ENCODE measurements at places on chromosomes 7 and 10. TPM values are rescaled to one million over a fixed set of nuclear protein-coding genes. Genes with fewer than 3 reads are reported as not detected.

- no peaks in the 10 kb centered on the region for H3K27me3 ChIP-seq
- H3K4me3 ChIP-seq: no peak overlapping the region
- DNase-seq: no peak
- peaks cover 6% of the 10 kb centered on the region for H3K4me1 ChIP-seq
- no peak overlapping the region for H3K27ac ChIP-seq
- H3K36me3 ChIP-seq: no peaks in the 10 kb centered on the region
These were observed 11.8 kb upstream of the RRP12 start for GRCh38 chr10:97412891-97413304.

The COL26A1 gene
- not detected for total RNA-seq

DNA sequence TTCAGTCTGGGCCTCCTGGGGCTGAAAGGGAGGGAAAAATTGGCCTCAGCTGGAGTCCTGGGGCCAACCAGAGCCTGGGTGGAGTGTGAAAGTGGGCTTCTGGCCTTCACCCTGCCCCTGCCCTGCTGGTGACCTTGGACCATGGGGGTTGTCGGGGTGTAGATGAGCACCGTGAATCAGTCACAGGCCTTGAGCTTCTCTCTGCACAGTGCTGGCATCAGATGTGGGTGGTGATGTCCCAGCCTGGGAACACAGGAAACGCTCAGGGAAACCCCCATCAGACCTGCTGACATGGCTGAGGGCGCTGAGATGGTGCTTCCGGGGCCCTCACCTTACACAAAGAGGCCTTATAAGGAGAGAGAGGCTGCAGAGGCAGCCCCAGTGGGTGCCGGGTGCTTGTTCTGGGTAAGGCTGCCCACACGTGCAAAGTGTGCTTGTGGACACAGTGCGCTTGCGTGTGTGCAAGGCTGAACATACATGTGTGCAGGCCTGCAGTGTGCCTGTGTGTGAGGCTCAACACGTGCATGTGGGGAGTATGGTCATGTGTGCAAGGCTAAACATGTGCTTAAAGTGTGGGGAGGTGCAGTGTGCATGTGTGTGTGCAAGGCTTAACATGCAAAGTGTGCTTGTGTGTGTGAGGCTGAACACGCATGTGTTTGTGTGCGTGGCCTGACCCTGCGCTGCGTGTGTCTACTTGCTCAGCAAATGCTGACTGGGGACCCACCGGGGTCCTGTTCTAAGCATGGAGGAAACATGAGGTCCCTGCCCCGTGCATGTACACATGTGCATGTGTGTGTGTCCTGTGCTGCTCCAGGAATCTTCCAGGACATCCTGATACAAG is 6.5 kb downstream of the ARPC1B start:
- no peak for DNase-seq
- H3K4me1 ChIP-seq: no peaks in the 10 kb centered on the region
- peak overlapping the region; percentile 79 for H3K27ac ChIP-seq
- no peak overlapping the region for H3K4me3 ChIP-seq
- H3K36me3 ChIP-seq: no peaks in the 10 kb centered on the region
- no peaks in the 10 kb centered on the region for H3K27me3 ChIP-seq

The COMTD1 gene
- total RNA-seq: 155 TPM

DNA sequence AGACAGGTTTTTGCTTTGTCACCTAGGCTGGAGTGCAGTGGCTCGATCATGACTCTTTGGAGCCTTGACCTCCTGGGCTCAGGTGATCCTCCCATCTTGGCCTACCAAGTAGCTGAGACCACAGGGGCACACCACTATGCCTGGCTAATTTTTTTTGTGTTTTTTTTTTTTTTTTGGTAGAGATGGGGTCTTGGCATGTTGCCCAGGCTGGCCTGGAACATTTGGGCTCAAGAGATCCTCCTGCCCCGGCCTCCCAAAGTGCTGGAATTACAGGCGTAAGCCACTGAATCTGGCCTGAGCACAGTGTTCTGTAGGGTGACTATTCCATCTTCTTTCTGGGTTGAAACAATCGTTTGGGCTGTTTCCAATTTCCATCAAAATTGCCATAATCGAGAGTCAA is 1.5 kb upstream of the MUC3A start:
- no peak for DNase-seq
- no peaks in the 10 kb centered on the region for H3K4me1 ChIP-seq
- H3K27ac ChIP-seq: no peak overlapping the region
- no peaks in the 10 kb centered on the region for H3K27me3 ChIP-seq
- H3K4me3 ChIP-seq: no peak overlapping the region

DNA sequence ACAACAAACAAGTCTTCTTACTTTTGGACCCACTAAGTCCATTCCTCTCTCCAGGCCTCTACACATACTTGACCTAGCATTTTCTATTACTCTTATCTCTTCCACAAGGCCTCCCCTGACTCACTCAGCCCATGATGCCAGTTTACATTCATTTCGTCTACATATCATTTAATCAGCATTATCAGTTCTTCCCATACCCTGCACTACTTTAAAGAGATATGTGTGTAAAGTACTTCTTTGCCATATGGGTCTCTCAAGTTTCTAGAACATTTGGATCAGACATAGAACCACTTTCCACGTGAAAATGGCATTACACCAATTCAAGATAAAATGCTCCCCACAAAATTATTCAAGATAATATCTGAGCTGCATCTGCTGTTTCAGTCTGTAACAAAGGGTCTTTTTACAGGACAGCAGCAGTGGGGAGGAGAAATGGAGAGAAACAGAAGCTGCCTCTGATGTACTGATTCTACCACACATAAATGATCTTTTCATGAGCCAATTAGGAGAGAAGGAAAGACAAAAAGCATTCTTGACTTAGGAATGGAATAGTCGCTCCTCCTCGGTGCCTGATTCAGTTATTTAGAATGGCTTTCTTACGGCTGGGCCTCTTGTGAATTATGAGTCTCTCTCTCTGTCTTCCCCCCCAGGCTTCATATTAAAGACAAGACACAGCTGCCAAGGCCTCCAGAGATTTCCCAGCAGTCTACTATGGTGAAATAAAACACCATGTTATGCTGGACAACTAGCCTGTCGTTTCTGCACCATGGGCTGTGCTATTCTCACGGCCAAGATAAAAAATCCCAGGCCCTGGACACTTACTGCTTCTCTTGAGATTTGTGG is 46.9 kb upstream of the SEPTIN7 start:
- H3K4me1 ChIP-seq: no peaks in the 10 kb centered on the region
- no peaks in the 10 kb centered on the region for H3K36me3 ChIP-seq

- H3K4me3 ChIP-seq: no peak overlapping the region
- no peak overlapping the region for H3K27ac ChIP-seq
- no peak for DNase-seq
- H3K36me3 ChIP-seq: no peaks in the 10 kb centered on the region
These were observed 59.8 kb downstream of the COL13A1 start for GRCh38 chr10:69861251-69862240.

DNA sequence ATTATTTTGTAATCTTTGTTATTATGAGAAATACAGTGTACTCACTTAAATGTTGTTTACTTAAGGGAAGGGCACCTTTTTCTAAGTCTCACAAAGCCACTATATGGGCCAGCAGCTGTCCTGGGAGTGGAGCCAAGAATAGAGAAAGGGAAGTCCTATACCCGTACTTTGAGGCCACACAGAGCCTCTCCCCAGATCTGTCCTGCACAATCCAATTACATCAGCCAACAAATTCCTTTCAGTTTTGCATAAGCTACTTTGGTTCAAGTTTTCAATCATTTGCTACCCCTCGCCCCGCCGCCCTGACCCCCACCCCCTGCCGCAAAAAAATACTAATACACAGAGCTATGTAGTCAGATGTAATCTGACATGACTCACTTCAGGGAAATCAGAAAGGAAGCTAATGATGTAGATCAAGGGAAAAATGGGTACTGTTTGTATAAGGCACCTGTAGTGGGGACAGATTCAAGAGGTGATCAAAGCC is 297.4 kb upstream of the NEBL start:
- H3K27ac ChIP-seq: no peak overlapping the region
- H3K27me3 ChIP-seq: no peaks in the 10 kb centered on the region
- DNase-seq: no peak
- H3K4me1 ChIP-seq: no peaks in the 10 kb centered on the region
- H3K4me3 ChIP-seq: no peak overlapping the region
- no peaks in the 10 kb centered on the region for H3K36me3 ChIP-seq

The HNRNPH3 gene
- total RNA-seq: 75.1 TPM

DNA sequence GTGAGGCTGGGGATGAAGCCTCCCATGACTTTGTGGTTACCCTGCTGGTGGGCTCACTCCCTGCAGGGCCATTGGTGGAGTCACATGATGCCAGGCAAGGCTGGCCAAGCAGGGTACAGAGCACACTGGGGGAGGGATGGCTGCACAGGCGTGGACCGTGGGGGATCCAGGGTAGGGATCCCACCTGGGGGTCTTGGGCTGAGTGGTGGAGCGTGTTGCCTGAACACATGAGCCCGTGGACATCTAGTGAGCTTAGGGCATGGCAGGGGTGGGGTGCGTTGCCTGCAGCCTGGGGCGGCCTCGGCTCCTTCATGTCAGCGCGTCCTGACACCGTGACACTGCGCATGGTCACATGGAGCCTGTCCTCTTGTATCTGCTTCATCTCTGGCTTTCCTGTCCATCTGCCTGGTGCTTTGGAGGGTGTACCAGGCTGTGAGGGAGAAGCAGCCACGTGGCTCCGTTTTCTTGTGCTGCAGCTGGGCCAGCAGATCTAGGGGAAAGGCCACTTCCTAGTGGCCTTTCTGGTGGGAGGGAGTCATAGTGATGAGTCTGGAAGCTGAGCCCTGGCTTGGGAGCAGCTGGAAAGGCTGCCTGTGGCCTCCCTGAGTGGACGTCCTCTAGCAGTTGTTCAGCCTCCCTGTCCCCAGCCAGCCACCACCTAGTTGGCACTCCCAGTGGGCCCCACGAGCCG is 96.2 kb downstream of the LHPP start:
- no peaks in the 10 kb centered on the region for H3K4me1 ChIP-seq
- H3K36me3 ChIP-seq: no peaks in the 10 kb centered on the region
- DNase-seq: no peak
- no peak overlapping the region for H3K27ac ChIP-seq

GRCh38 chr7:117124591-117125220 is 171.4 kb downstream of the ST7 start:
- H3K4me1 ChIP-seq: peaks cover 5% of the 10 kb centered on the region
- no peaks in the 10 kb centered on the region for H3K27me3 ChIP-seq
- H3K4me3 ChIP-seq: no peak overlapping the region
- peak; percentile 30 for DNase-seq
- H3K27ac ChIP-seq: no peak overlapping the region

DNA sequence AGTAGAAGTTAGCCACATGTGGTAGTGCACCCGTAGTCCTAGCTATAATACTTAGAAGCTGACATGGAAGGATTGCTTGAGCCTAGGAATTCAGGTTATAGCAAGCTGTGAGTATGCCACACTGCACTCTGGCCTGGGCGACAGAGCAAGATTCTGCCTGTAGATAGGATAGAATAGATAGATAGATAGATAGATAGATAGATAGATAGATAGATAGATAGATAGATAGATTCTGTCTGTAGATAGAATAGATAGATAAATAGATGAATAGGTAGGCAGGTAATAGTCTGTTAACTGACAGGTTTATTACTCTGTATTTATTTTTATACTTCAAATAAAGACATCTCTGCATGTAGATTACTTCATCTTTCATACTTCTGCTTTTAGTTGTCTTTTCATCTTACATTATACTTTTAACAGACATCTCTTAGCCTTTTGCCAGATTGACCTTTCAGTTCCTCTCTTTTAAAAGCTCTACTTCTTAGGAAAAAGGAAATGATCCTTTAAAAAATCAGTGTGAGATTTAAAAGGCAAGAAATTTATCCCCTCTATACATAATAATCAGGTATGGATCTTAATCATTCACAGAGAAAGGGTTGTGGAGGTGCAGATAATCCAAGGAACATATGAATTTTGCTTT is 31.8 kb downstream of the CCAR1 start:
- H3K4me3 ChIP-seq: no peak overlapping the region
- no peaks in the 10 kb centered on the region for H3K36me3 ChIP-seq
- no peaks in the 10 kb centered on the region for H3K4me1 ChIP-seq
- no peak for DNase-seq

The CPEB3 gene
- 15.2 TPM for total RNA-seq

DNA sequence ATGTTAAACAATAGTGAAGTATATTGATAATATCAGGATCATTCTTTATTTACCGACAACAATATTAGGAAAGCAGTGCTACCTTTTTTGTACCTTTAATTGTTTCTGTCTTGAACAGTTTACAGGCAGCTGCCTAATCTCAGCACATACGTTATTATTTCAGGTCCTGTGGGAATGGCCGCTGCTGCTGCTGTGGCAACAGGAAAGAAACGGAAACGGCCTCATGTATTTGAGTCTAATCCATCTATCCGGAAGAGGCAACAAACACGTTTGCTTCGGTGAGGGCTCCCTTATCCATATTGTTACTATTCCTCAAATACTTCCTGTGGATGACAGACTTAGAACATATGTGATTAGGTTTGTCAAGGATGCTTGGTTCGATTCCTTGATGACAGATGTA is 59.7 kb downstream of the NRF1 start:
- no peaks in the 10 kb centered on the region for H3K36me3 ChIP-seq
- no peak for DNase-seq
- no peaks in the 10 kb centered on the region for H3K4me1 ChIP-seq
- no peak overlapping the region for H3K27ac ChIP-seq
- no peaks in the 10 kb centered on the region for H3K27me3 ChIP-seq

The SSC4D gene
- total RNA-seq: not detected

GRCh38 chr10:17737027-17737965 is 14.7 kb upstream of the TMEM236 start:
- no peaks in the 10 kb centered on the region for H3K27me3 ChIP-seq
- H3K4me3 ChIP-seq: no peak overlapping the region
- H3K36me3 ChIP-seq: no peaks in the 10 kb centered on the region
- no peak for DNase-seq

- no peak overlapping the region for H3K27ac ChIP-seq
- no peaks in the 10 kb centered on the region for H3K36me3 ChIP-seq
- H3K27me3 ChIP-seq: no peaks in the 10 kb centered on the region
- DNase-seq: no peak
- no peak overlapping the region for H3K4me3 ChIP-seq
These were observed 126.3 kb downstream of the CXCL12 start for GRCh38 chr10:44258460-44259089.

The DENND2A gene
- total RNA-seq: 1.6 TPM

DNA sequence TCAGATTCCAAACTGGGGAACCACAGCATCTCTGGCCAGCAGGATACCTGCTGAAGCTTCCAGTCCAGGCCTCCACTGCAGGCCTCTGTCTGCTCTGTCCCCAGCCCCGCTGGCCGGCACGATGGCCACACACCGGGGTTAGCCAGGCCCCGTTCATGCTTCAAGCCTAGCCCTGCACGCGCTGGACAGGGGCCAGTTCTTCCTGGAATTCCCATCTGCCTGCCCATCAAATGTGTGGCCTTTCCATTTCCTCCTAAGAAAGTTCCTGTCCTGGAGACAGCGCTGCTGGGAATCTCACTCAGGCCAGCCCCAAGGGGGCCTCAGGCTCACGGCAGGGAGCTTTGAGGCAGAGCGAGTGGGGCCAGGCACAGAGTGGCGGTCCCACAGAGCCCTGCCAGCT is 18.0 kb downstream of the SH2B2 start:
- peak overlapping the region; percentile 76 for H3K27ac ChIP-seq
- H3K36me3 ChIP-seq: no peaks in the 10 kb centered on the region
- H3K4me3 ChIP-seq: no peak overlapping the region
- H3K4me1 ChIP-seq: no peaks in the 10 kb centered on the region

- H3K4me3 ChIP-seq: no peak overlapping the region
- no peaks in the 10 kb centered on the region for H3K27me3 ChIP-seq
- H3K27ac ChIP-seq: no peak overlapping the region
- DNase-seq: no peak
- no peaks in the 10 kb centered on the region for H3K36me3 ChIP-seq
- H3K4me1 ChIP-seq: no peaks in the 10 kb centered on the region
These were observed 330.1 kb downstream of the EXOC4 start for GRCh38 chr7:133582766-133583523.
